ENCODE measurements at places on chromosomes 1 and 21.
A peak's percentile ranks its signal among the peaks of the same experiment; 100 is the strongest.

DNA sequence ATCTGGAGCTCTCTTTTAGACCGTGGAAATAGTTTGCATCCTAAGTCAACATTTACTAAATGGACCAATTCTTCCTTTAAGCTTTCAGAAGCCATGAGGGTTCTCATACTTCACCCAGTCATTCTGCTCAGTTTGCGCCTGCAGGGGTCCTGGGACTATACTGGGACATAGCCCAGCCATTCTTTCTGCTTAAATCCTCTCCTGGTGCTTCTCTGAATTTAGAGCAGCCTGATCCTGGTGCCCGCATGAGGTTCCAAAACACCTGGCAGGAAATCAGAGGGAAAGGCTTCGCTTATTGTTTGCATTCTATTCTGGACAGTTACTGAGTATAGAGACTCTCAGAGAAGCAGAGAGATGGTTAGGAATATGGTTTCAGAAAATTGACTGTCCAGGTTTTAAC is 27.0 kb downstream of the TNN start:
- DNase-seq: no peak

DNA sequence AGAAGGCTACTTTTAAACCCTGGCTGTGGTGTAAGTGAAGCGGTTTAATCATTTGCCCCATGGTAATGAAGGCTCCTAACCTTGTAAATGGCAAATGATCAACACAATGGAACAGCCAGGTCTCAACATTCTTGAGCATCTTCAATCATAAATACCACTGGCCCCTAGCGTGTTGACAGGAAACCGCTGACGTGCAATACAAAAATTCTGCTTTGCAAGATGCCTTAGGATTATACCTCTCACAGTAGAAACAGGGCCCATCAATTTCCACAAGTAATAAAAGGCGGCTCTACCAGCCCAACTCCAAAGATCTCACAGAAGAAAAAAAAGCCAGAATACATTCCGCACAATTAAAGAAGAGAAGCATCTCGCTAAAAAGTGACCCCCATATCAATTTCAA is 32.8 kb downstream of the LGALS8 start:
- DNase-seq: no peak

GRCh38 chr21:25801217-25802014 is 66.6 kb downstream of the GABPA start:
- DNase-seq: peak; percentile 98

DNA sequence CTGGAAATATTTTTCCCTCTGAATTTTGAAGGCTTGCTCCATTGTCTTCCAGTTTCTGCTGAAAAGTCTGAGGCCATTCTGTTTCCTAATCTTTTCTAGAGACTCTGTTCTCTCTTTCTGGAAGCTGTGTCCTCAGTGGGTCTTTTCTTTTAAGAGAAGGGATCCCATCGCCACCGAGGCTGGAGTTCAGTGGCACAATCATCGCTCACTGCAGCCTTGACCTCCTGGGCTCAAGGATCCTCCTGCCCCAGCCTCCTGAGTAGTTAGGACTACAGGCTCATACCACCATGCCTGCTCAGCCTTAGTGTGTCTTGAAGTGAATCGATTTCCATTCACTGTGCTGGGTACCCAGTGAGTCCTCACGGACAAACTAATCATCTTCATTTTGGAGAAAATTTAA is 9.6 kb upstream of the LRP8 start:
- no peak for DNase-seq

All from NCI-H1694 (cell line).